ENCODE measurements at places on chromosomes 16 and 17. TPM values are rescaled to one million over a fixed set of nuclear protein-coding genes. Genes with fewer than 3 reads are reported as not detected.

Gene KCNG4
- not detected for total RNA-seq

Gene ASPA
- 0.87 TPM for total RNA-seq

Gene SCNN1G
- 0.17 TPM for total RNA-seq

Gene SCNN1B
- not detected for total RNA-seq

Gene OR4D1
- total RNA-seq = not detected

Gene TEKT1
- not detected for total RNA-seq

Gene CCL1
- total RNA-seq = not detected

Gene SEPTIN1
- not detected for total RNA-seq

GRCh38 chr16:19227643-19228042, 57.9 kb upstream of the CLEC19A start:
- no peak for DNase-seq

GRCh38 chr17:9446528-9446927, 129.1 kb downstream of the STX8 start:
- no peak for DNase-seq

GRCh38 chr17:37543637-37544052, 54.0 kb downstream of the DUSP14 start:
- DNase-seq = no peak

GRCh38 chr16:67115639-67116038, 5.9 kb downstream of the PHAF1 start:
- DNase-seq = peak; percentile 94

- DNase-seq = no peak
These were observed 1747.9 kb downstream of the TP53TG3F start for GRCh38 chr16:35207059-35207999.

GRCh38 chr17:7284911-7285310, 3.4 kb downstream of the SLC2A4 start:
- no peak for DNase-seq

DNA sequence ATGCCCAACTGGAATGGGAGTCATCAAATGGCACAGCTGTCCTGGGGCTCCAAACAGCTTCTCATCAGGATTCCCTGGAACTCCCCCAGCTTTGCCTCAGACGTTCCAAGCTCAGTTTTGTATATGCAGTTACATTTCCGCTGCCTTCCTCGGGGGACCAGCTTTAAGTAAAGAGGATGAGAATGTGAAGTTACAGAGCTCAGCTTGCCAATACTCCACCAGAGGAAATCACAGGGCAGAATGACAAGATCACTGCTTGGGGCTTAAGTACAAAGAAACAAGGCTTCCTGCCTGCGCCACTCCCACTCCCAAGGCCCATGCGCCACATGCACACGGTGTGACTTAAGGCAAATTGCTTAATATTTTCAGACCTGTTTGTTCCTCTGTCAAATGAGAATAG, 272.4 kb upstream of the CDH11 start:
- no peak for DNase-seq
